ENCODE measurements at places on chromosomes 3 and 15. TPM values are rescaled to one million over a fixed set of nuclear protein-coding genes. Genes with fewer than 3 reads are reported as not detected.

- DNase-seq, result no peak
Measured at GRCh38 chr15:50380089-50380488, 25.1 kb upstream of the GABPB1 start.

The TSC22D2 gene
- 21.3 TPM for total RNA-seq

The POLQ gene
- 0.56 TPM for total RNA-seq

The DZIP1L gene
- 19.9 TPM for total RNA-seq

Measured in lower lobe of right lung (tissue), 2 donors.